SW 1271 (cell line): ENCODE measurements at places on chromosomes 16 and 17.

DNA sequence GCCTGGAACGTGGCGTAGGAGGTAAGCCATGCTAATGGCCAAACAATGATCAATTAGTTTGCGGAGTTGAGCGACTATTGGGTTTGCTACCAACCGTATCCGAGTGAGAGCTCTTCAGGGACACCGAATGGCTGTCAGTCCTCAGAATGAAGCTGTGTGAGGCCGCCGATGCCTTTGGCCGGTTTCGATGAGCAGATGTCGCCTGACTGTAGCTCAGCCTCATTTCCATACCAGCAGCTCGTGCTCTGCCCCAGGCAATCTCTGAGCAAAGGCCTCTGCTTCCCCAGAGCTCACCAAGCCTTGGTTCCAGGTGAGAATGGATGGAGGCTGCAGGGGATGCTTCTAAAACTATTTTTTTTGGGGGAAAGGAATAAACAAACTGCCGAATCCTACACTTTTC, 111.7 kb upstream of the HS3ST4 start:
- no peak for DNase-seq

DNA sequence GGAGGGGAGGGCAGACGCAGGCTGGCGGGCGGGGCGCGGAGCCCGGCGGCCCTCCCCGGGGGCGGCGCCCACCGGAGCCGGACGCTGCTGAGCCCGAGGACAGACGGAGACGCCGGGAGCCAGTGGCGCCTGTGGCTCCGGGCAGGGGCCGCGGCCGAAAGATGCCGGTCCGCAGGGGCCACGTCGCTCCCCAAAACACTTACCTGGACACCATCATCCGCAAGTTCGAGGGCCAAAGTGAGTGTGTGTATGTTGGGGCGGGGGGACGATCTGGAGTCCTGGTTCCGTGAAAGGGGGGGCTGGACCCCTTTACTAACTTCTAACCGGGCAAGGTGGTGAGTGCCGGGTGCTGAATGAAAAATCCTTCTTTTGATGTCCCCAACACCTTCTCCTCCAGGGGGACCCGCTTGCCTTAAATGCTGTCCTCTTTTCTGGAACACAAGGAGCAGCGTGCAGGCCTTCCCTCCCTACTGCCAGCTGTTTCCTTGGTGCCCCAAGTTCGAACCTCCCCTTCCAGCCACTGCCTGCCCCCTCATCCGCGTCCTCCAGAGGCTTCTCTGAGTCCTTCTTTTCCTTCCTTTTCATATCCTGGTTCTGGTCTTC, at the start of gene KCNH6:
Gene KCNH6 (plus strand): TSS at position 106 of the 603 bp plus-strand sequence. CDS start 56 bp downstream, at position 162.
- DNase-seq: no peak

DNA sequence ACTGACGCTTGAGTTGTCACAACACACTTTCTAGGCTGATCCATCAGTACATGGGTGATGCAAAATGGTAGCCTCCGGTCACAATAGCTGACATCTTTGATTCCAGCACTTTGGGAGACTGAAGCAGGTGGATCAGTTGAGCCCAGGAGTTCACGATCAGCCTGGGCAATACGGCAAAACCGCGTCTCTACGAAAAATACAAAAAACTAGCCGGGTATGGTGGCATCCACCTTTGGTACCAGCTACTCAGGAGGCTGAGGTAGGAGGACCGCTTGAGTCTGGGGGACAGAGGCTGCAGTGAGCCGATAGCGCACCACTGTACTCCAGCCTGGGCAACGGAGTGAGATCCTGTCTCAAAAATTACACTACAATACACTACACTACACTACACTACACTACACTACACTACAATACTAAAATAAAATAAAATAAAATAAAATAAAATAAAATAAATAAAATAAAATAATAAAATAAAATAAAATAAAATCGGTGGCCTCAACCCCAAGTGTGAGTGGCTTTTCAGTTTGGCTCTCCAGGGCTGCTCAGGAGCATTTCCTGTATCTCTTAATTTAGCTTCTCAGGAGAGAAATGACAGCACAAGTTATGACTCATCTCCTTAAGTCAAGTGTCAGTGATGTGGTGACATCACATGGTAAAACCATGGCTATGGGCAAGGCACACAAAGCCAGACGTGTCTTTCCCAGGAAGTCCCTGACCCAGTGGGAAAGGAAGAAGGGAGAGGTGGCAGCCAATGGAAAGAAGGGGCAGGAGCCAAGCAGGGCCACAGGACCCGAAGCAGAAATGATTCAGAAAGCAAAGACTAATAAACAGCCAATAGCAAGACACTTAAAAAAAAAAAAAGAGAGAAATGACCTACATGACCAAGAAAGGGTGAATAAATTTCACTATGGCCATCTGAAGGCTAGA, 75.3 kb upstream of the TBC1D3K start:
- DNase-seq: peak; percentile 73

GRCh38 chr17:55845385-55845784, 94.5 kb downstream of the PCTP start:
- no peak for DNase-seq

- DNase-seq: peak; percentile 2
Observed at GRCh38 chr16:79980650-79981521, 380.3 kb upstream of the MAF start.

DNA sequence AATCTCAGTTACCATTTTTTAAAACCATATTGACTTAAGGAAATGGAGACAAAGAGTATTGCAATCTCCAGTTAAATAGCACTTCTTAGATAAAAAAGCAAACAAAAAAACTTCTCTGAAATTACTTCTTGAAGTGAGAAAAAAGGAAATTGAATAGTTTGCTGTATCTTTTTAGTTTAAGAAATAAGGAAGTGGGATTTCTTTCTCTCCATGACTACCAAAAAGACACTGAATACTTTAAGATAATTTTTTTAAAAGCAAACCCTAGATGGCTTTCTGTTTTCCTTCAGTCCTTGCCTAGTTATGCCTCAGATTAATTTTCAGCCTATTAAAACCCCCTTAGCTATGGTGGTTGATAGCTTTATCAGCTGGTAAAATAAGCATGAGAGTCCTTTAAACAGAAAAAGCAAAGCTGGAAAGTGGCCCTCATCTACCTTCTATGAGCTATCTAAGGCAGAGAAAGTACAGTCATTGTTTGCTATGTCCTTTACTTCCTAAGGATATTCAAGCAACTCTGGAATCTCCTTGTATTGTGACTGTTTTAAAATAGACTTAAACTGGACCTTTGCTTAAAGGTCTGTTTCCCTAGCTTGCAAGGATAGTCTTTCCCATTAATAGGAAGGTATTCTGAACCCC, 28.6 kb downstream of the TPPP3 start:
- no peak for DNase-seq
